ENCODE measurements at places on chromosomes 11 and 22. TPM values are rescaled to one million over a fixed set of nuclear protein-coding genes. Genes with fewer than 3 reads are reported as not detected.

CLMP gene
- 86.1 TPM for total RNA-seq

TUB gene
- total RNA-seq, result 1.8 TPM

SMC1B gene
- total RNA-seq, result not detected

ROBO3 gene
- 104 TPM for total RNA-seq
